ENCODE measurements at places on chromosomes 5 and 9.

- no peak for DNase-seq
These were observed 64.4 kb upstream of the DNAH5 start for GRCh38 chr5:14008819-14009311.

DNA sequence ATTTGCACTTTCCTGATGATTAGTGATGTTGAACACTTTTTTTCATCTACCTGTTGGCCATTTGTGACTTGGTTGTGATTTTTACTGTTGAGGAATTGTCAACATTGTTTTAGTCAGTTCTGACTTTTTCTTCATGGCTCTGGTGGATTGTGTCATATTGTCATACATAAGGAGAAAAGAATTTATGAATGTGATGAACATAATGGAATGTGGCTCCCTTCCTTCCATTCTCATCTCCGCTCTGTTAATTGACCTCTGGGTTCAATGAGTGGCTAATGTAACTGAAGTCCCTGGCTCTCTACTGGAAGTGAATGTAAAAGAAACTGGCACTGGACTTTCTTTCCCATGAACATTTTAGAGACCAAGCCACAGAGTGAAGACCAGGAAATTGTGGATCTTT is 49.2 kb downstream of the KIAA1958 start:
- no peak for DNase-seq

GRCh38 chr9:93057042-93057702 is 1.3 kb upstream of the SUSD3 start:
- DNase-seq, result no peak

- no peak for DNase-seq
These were observed 158.5 kb upstream of the ADAMTS16 start for GRCh38 chr5:4981608-4982007.

DNA sequence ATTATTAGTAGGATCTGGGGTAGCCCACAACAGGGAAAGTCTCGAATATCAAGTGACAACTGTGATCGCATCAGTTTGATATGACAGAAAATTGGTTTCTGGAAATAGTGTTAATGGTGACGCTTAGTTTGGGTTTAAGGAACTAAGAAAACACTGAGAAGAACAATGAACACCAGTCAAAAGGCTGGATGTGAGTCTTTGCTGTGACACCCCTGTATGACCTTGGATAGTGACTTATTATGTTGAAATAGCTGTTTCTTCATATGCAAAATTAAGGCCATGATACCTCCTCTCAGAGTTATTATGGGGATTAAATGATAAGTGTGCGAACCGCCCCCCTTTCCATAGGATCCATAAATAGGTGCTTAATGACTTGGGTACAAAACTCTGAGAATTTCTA is 926 bp downstream of the DNAJC25 start:
- no peak for DNase-seq

Measured in stimulated activated CD4-positive, alpha-beta T cell treated with anti-CD3 and anti-CD28 coated beads, Interleukin-4, amount 100 ng/mL, for 4 hours (primary cell).